ENCODE measurements at places on chromosomes 7 and 10. TPM values are rescaled to one million over a fixed set of nuclear protein-coding genes. Genes with fewer than 3 reads are reported as not detected.

The FFAR4 gene
- total RNA-seq: 0.14 TPM

- no peaks in the 10 kb centered on the region for H3K27me3 ChIP-seq
- no peak for DNase-seq
- H3K4me3 ChIP-seq: no peak overlapping the region
- H3K36me3 ChIP-seq: no peaks in the 10 kb centered on the region
- no peak overlapping the region for H3K27ac ChIP-seq
- no peaks in the 10 kb centered on the region for H3K4me1 ChIP-seq
Observed at GRCh38 chr7:44292876-44293560, 32.4 kb downstream of the CAMK2B start.

- H3K4me3 ChIP-seq: no peak overlapping the region
- DNase-seq: no peak
- no peaks in the 10 kb centered on the region for H3K27me3 ChIP-seq
- no peaks in the 10 kb centered on the region for H3K36me3 ChIP-seq
- peaks cover 38% of the 10 kb centered on the region for H3K4me1 ChIP-seq
Observed at GRCh38 chr7:5692845-5693278, 88.6 kb downstream of the RNF216 start.

DNA sequence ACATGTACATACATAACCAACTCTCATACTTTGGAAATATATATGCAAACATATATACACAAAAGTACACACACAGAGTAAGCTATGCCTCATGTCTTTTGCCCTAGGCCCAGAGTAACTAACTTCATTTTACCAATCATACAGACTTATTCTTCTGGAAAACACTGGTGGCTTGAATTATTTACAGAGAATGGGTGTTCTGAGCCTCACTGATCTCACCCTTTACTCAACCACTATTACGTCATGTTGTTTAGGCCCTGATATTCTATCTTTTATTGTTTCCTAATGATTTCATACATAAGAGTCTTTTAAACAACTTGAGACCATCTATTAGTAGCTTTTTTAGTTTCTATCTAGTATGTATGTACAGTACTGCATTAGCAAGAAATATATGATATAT lies 43.0 kb downstream of the ANK3 start:
- H3K36me3 ChIP-seq: no peaks in the 10 kb centered on the region
- no peak overlapping the region for H3K27ac ChIP-seq
- no peak overlapping the region for H3K4me3 ChIP-seq
- DNase-seq: no peak

- H3K27me3 ChIP-seq: no peaks in the 10 kb centered on the region
- no peaks in the 10 kb centered on the region for H3K4me1 ChIP-seq
- H3K27ac ChIP-seq: no peak overlapping the region
- no peaks in the 10 kb centered on the region for H3K36me3 ChIP-seq
Observed at GRCh38 chr10:17848646-17849045, 39.5 kb downstream of the MRC1 start.

- H3K4me3 ChIP-seq: no peak overlapping the region
- H3K4me1 ChIP-seq: no peaks in the 10 kb centered on the region
- no peaks in the 10 kb centered on the region for H3K27me3 ChIP-seq
- no peak for DNase-seq
- no peak overlapping the region for H3K27ac ChIP-seq
- no peaks in the 10 kb centered on the region for H3K36me3 ChIP-seq
Observed at GRCh38 chr7:110604885-110605284, 486.0 kb upstream of the LRRN3 start.

- peaks cover 18% of the 10 kb centered on the region for H3K4me1 ChIP-seq
- peaks cover 1% of the 10 kb centered on the region for H3K36me3 ChIP-seq
- H3K4me3 ChIP-seq: no peak overlapping the region
- H3K27ac ChIP-seq: no peak overlapping the region
Observed at GRCh38 chr10:13276749-13277365, 23.0 kb downstream of the PHYH start.

DNA sequence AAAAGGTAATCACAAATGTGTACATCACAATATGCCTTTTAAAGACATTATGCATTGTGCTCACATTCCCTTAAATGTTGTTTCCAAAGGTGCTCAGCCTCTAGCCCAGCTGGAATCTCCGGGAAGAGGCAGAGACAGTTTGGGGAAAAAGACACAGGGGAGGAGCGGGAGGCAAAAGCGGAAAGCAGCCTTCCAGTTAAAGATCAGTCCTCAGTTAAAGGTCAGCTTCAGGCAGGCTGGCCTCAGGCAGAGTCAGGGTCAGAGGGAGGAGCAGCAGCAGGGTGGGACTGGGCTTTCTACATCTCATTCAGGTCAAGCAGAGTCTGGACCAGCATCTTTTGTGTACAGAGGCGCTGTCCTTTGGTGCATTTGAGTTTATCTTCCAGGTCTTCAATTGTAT lies 18.6 kb downstream of the ST7 start:
- DNase-seq: no peak
- H3K36me3 ChIP-seq: no peaks in the 10 kb centered on the region
- peaks cover 2% of the 10 kb centered on the region for H3K4me1 ChIP-seq

GRCh38 chr7:111511845-111512244 lies 50.4 kb downstream of the IMMP2L start:
- no peaks in the 10 kb centered on the region for H3K27me3 ChIP-seq
- H3K4me1 ChIP-seq: peaks cover 2% of the 10 kb centered on the region
- H3K27ac ChIP-seq: no peak overlapping the region
- no peak for DNase-seq

- H3K27ac ChIP-seq: peak overlapping the region; percentile 56
- no peak overlapping the region for H3K4me3 ChIP-seq
- no peaks in the 10 kb centered on the region for H3K27me3 ChIP-seq
Observed at GRCh38 chr7:100215895-100216294, 3.9 kb upstream of the PVRIG start.

The KCNH2 gene
- total RNA-seq: 74.6 TPM

DNA sequence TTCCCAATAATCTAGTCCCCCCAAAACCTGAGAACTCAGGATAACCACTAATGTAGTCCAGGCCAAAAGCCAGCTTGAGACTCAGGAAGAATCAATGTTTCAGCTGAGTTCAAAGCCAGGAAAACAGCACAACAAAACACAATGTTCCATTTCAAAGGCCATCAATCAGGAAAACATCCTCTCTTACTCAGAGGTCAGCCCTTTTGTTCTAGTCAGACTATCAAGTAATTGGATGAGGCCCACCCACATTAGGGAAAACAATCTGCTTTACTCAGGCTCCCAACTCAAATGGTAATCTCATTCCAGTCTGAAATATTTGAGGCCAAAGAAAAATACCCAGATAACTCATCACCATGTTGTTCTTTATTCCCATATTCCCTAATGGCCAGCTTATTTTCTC lies 152.2 kb downstream of the SDHAF3 start:
- H3K36me3 ChIP-seq: no peaks in the 10 kb centered on the region
- H3K4me3 ChIP-seq: no peak overlapping the region
- no peaks in the 10 kb centered on the region for H3K27me3 ChIP-seq
- H3K4me1 ChIP-seq: no peaks in the 10 kb centered on the region
- no peak overlapping the region for H3K27ac ChIP-seq
- DNase-seq: no peak

The NANOS1 gene
- 1.1 TPM for total RNA-seq

- no peak overlapping the region for H3K4me3 ChIP-seq
- no peaks in the 10 kb centered on the region for H3K4me1 ChIP-seq
- no peak for DNase-seq
- no peak overlapping the region for H3K27ac ChIP-seq
Observed at GRCh38 chr10:2958659-2959058, 108.7 kb upstream of the PFKP start.

DNA sequence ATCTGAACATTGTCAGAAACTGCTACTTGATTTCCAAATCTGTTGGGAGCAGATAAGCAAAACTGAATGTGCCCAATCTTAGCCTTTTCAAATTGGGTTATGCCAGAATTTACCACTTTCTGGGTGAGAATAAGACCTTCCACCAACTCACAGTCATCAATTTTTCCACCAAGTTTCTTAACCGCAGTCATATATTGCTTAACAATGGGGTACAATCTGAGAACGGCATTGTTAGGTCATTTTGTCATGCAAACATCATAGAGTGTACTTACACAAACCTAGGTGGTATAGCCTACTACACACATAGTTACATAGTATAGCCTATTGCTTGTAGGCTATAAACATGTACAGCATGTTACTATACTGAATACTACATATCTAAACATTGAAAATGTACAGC lies 16.0 kb downstream of the MRPS33 start:
- DNase-seq: no peak
- no peak overlapping the region for H3K4me3 ChIP-seq
- no peaks in the 10 kb centered on the region for H3K27me3 ChIP-seq
- H3K27ac ChIP-seq: no peak overlapping the region
- no peaks in the 10 kb centered on the region for H3K36me3 ChIP-seq

GRCh38 chr10:48502791-48503190 lies 102.1 kb downstream of the ARHGAP22 start:
- no peaks in the 10 kb centered on the region for H3K36me3 ChIP-seq
- no peaks in the 10 kb centered on the region for H3K27me3 ChIP-seq
- DNase-seq: peak; percentile 27
- H3K4me1 ChIP-seq: no peaks in the 10 kb centered on the region

DNA sequence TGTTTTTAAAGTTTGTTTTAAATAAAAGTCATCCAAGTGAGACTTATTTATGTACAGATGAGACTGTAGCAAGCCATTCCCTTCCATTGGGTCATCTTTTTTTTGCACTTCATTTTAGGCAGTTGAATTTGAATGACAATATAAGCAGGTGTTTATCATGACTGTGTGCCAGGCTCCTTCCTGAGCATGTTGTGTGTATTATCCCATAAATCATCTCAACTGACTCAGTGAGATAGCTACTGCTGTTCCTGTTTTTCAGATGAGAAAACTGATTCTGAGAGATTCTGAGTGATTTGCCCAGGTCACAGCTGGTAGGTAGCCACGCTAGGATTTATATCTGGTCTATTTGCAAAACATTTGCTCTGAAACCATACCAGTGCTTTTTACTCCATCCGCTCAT lies 11.7 kb downstream of the TMEM254 start:
- DNase-seq: no peak
- no peaks in the 10 kb centered on the region for H3K4me1 ChIP-seq
- peaks cover 9% of the 10 kb centered on the region for H3K36me3 ChIP-seq
- H3K27me3 ChIP-seq: no peaks in the 10 kb centered on the region
- H3K27ac ChIP-seq: no peak overlapping the region

The SPDYE16 gene
- 0.17 TPM for total RNA-seq

DNA sequence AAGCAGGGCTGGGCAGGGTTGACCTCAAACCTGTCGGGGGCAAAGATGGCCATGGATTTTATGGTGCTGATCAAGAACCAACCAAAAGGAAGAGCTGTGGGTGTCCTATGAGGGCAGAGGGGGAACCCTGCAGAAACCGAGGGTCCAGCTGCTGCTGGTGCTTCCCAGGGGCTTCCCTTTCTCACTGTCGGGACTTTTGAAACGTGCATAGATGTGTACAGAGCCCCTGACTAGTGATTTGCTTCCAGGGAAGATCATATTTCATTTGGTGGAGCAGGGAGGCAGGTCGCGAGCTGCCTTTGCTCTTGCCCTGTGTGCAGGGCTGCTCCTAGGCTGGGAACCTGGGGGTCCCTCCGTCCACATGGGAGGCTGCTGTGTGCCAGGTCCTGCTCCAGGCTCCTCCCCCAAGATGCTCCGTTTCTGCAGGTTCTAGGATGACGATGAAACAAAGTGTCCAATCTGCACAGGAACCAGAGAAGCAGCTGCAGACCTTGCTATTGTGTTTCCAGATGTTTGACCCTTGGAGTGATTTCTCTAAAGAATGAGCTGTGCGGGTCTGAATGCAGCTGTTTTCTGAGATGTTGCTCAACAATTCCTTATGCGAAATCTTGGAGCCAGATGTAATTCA lies 9.4 kb upstream of the INPP5A start:
- no peak for DNase-seq
- no peaks in the 10 kb centered on the region for H3K36me3 ChIP-seq
- H3K27ac ChIP-seq: no peak overlapping the region
- no peaks in the 10 kb centered on the region for H3K4me1 ChIP-seq
- H3K4me3 ChIP-seq: no peak overlapping the region

The MOGAT3 gene
- 4.2 TPM for total RNA-seq

Measured in liver (tissue), 10 donors.